NCI-H460 (cell line): ENCODE measurements at places on chromosomes 2 and 18.

DNA sequence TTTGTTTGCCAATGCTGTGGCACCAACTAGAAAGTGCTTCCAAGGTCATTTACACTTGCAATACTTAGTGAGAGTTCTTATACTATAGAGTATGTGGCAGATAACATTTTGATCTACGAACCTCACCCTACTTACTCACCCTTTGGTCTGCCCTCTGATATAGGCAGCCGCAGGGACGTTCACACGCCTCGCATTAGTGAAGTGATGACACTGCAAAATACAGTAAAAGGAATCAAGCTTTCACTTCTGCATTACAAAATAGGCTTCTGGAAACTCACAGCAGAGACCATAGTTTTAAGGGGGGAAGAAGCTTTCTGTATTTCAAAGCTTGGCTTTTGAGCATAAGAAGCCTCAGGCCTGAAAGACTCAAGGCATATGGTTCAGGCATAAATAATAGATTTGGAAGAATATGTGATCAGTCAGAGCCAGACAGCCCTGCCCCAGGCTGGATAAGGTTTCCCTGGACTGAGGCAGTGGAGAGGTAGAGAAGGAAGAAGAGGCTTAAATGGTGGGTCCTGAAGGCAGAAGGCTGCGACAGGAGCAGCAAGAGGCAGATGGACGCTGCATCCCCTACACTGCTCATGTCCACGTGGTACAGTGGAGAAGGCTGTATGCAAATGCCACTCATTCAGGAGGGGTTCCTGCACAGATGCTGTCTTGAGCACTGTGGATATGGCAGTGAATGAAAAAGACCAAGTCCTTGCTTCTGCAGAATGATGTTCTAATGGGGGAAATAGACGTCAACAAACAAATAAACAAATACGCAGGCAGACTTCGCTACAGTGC is 63.1 kb downstream of the FECH start:
- no peak for DNase-seq

DNA sequence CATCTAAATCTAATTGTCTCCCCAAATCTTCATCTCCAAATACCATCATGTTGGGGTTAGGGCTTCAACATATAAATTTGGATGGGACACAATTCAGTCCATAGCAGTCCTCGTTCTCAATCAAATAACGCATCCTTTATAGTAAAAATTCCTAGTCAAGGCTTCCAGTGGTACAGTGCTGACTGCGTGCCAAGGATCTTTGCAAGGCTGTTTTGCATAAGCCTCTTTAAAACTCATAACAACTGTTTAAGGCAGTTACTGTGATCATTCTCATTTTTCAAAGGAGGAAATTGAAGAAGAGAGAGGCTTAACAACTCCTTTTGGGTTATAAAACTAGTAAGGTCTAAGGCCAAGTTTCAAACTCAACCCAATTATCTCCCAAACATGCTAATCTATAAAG is 666.9 kb downstream of the NYAP2 start:
- DNase-seq: no peak

DNA sequence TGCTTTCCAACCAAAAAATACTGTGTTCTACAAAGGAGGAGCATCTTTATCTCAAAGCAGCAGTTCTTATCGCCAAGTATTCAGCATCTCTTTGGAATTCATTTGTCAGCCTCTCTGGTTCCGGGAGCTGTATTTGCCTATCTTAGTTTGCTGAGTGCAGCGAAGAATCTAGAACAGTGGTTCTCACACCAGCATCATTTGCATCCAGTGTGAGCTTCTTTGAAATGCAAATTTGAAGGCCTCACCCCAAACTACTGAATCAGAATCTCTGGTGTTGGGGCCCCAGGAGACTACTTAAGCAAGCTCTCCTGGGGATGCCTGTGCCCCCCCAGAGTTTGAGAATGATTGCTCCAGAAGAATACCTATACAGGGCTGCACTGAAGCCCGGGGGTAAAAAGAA is 1.5 kb upstream of the PTPN2 start:
- no peak for DNase-seq

GRCh38 chr2:39667104-39667885 is 1.6 kb downstream of the TMEM178A start:
- DNase-seq: no peak

- DNase-seq: no peak
These were observed 13.6 kb downstream of the PTPN18 start for GRCh38 chr2:130369311-130369964.

GRCh38 chr2:59684116-59684770 is 869.2 kb downstream of the BCL11A start:
- DNase-seq: no peak

DNA sequence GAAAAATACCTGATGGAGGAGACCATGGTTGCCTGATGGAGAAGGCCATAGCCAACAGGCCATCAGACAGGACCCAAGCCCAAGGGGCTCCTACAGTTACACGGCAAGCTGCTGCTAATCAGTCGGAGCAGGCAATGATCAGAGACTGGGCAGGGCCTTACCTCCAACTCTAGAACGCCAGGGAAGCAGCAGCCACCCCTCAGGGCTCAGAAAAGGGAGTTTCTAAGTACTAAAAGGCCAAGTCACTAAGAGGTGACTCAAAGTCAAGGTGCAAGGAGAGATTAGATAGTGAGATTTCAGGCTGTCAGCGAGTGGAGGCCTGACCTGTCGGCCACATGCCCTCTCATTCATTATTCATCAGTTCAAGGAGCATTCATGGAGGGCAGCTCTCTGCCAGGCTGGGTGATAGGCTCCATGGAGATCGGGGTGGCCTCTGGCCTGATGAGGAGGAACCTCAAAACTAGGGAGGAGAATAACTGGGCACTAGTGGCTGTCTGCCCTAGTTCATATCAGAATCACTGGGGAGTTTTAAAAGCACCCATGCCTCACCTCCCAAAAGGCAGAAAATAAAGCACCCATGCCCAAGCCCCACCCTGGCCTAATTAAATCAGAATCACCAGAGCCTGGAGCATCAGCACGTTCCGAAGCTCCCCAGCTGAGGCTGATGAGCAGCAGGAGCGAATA is 3.6 kb downstream of the VIL1 start:
- no peak for DNase-seq

DNA sequence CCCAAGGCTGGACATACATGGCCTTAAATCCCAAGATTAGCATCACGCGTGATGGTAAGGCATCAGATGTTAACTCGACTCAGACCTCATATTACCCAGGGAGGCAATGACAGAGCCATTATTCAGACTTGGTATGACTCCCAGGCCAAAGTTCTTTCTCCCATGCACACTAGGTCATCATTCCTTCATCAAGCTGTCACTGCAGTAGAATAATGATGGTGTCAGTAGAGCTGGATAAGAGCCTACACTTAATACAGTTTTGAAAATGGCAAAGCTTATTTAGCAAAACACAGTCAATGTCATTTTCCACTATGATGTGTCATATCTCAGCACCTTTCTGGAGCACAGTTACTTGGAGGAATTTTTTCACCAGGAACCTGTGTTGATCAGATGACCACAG is 663.3 kb downstream of the SUCLG1 start:
- no peak for DNase-seq

- DNase-seq: peak; percentile 56
These were observed 251.4 kb upstream of the UBE2E3 start for GRCh38 chr2:180728928-180729559.

- no peak for DNase-seq
These were observed 207.1 kb downstream of the ALK start for GRCh38 chr2:29714333-29714732.

GRCh38 chr2:182300608-182301007 is 126.2 kb downstream of the PDE1A start:
- peak; percentile 22 for DNase-seq

DNA sequence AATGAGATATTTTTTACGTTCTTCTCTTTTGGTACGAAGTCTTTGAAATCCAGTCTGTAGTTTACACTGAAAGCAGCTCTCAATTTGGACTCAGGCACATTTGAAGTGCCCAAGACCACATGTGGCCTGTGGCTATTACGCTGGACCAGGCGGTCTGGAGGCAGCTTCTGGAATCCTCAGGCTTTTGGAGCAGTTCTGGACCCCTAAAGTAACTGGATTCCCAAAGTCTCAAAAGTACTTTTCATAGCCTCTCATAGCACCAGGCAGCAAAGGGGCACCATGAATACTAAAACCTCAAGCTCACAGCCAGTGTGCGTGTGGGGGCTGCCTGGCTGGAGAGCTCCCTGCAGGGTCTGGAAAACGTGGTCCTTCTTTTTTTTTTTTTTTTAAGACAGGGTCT is 119.0 kb downstream of the SMAD7 start:
- no peak for DNase-seq

DNA sequence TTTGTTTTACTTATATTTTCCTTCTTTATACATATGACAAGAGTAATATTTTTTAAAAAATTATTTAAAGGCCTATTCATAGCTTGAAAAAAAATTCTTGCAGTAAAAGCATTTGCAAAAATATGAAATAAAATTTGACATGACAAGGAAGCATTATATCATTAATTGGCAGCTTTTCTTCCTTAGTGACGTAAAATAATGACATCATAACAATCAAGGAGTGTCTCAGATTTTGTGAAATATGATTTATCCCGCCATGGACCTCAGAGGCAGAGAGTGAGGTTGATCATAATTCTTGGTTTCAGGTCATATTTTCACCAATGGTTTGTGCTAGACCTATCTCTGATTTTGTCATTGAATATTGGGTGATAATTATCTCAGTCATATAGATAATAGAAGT is 176.0 kb downstream of the MIB1 start:
- DNase-seq: no peak

DNA sequence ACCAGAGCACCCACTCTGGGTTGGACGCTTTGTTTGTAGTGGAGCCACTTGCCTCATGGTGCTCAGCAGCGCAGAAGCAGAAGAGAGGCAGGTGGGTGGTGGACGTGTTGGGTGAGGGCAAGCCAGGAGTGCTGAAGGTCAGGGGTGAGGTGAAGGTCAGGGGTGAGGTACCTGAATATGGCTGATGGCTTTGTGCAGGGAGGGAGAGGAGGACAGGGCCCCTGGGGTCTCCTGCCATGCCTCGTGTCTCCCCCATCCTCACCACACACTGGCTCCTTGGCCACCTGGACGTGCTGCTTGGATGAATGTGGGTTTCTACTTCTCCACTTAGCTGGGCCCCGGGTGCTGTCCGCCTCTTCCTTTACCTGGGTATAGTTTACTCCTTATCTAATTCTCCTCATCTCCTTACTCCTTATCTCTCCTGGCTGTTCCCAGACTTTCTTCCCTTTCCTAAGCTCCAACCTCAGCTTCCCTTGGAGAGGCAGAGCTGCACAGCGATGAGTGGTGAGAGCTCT is 68.1 kb downstream of the DYSF start:
- DNase-seq: no peak

GRCh38 chr2:19494241-19494640 is 135.8 kb upstream of the OSR1 start:
- DNase-seq: no peak
